ENCODE measurements at places on chromosomes 16 and 17. TPM values are rescaled to one million over a fixed set of nuclear protein-coding genes. Genes with fewer than 3 reads are reported as not detected.

Gene ASB16
- not detected for polyA plus RNA-seq

Gene PFN1
- polyA plus RNA-seq, result 1,903 TPM

Gene PLA2G15
- polyA plus RNA-seq, result 8.2 TPM

Gene SDR42E2
- 0.20 TPM for polyA plus RNA-seq

Gene UNC13D
- 42.0 TPM for polyA plus RNA-seq

Gene TEX14
- polyA plus RNA-seq, result not detected

Gene RPRML
- polyA plus RNA-seq, result 0.28 TPM

All from IgD-negative memory B cell (primary cell).